Progenitor cell of endocrine pancreas (in vitro differentiated cells): ENCODE measurements at places on chromosomes 4 and X. TPM values are rescaled to one million over a fixed set of nuclear protein-coding genes. Genes with fewer than 3 reads are reported as not detected.

The GEMIN8 gene
- total RNA-seq: 22.7 and 25.4 TPM in 2 replicates

The HTN1 gene
- total RNA-seq: not detected in 2 replicates

The VCX3B gene
- not detected in 2 replicates for total RNA-seq

The COX7B2 gene
- not detected in 2 replicates for total RNA-seq

The ATOH1 gene
- 0.36 TPM in 1 of 2 replicates, not detected in the other for total RNA-seq

The PAK3 gene
- total RNA-seq: 16.8 and 18.4 TPM in 2 replicates

The NEUROG2 gene
- total RNA-seq: not detected in 2 replicates

The SHISA3 gene
- total RNA-seq: 0.14 and 0.40 TPM in 2 replicates

- DNase-seq: no peak
Measured at GRCh38 chr4:156217236-156217635, 263.6 kb upstream of the CTSO start.

DNA sequence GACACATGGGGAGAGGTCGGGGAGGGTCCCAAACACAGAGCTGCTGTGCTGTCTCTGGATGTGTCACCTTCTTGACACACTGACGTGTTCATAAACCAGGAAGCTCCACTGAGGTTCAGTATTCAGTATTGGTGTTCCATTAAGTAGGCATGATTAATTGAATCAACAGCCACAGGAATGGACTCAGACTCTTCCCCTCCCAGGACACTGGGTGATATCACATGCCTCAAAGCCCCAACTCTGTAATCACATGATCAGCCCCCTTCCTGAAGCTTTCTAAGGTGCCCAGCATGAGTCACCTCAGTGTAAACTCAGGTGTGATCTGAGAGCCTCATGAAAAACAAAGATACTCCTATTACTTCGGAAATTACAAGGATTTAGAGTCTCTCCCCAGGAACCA is 21.1 kb upstream of the HNRNPD start:
- no peak for DNase-seq

DNA sequence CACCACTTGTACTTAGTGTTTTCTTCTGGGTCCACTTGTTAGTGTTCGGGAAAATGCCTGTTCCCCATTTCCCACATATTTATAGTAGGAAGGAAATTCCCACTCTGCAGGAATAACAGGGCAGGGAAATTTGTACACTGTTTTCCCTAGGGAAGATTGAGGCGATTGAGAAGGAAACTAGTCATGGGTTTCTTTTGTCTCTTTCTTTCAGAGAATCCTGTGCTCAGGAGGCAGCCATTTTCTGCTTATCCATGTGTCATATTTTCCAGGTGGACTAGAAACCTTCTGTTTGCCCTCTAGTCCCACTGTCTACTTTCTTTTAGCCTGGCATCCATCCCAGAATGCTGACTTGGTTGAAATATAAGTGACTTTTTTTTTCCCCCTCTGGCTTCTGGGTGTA is 299.1 kb upstream of the ANKRD50 start:
- DNase-seq: no peak

DNA sequence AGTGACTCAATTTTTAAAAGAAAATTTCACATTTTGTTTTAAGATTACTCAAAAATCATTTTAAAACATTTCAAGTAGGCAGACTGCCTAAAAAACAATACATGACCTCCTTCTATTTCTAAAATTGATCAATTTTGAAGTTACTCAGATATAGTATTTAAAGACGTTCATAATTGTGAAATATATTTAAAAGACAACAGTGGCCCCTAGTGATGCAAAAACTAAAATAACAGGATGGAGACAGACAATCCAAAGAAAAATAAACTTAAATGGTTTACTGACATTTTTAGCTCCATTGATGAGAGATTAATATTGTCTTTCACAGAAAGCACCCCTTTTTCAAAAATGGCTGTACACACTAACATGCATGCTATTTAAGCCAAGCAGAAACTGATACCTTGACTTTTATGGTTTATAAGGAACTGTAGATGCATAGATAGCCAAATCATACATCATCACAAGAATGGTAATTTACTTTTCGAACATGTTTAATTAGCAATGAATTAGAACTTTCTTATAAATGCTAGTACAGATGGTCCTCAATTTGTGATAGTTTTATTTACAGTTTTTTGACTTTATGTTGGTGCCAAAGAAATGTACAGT is 69.8 kb upstream of the FAT4 start:
- DNase-seq: no peak

DNA sequence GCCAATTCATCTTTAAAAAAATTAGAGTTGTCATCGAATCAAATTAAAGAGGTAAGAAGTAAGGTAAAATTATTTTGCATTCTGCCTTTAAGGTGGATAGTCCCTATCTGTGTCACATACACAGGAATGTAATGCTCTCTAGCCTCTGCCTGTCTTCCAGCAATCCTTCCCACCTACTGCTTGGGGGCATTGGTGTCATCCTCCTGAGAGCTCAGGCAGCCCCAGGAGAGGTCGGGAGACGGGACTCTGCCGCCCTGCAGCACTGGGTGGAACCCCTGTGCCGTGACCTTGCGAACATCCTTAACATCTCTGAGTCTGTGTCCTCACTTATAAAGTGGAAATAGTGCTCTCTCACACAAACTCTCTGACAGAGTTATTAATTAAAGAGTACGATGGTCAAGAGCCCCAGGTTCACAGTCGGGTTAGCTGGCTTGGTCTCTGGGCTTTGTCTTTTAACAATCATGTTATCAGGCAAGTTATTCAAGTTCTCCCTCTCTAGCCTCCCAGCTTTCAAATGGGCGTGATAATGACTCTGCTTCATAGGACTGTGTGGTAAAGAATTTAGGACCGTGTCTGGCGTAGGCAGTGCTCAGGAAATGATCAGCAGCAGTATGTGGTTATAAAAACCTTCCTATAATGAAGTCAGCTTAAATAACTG is 10.2 kb downstream of the TLR3 start:
- no peak for DNase-seq

- no peak for DNase-seq
Measured at GRCh38 chr4:170011921-170012628, 14.1 kb downstream of the MFAP3L start.

- no peak for DNase-seq
Measured at GRCh38 chr4:32589853-32590252, 1869.7 kb downstream of the PCDH7 start.

DNA sequence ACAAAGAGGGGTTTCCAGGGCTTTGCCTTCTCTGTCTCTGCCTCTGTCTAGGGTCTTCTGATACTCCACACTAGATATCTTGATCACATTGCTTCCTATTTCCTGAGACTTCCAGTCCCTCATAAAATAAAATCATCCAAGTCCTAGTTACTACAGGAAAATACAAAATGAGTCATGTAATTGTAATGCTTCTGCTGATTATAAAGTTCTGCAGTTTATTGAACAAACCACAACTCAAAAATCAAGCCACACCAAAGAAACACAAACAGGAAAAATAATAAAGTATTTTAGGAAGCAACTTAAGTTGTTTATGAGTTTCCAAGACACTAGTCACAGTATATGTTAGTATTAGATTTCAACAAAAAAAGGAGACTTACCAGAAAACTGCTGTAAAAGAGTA is 695.1 kb upstream of the GALNTL6 start:
- DNase-seq: no peak

DNA sequence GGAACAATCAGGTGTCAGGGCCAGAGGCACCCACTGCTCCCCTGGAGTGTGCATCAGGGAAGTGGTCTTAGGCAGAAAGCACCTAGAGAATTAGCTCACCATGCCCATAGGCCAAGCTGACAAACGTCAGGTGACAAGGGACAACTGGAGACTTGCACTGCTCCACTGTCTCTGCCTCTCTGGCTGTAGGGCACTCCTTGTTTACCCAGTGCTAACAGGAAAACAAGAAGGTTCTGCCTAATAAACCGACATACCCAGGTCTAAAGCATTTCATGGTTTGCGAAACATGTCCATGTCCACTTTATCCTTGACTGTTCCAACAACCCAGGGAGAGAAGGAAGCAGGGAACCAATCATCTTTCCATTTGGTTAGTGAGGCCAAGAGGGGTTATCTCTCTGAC is 92.5 kb upstream of the MAMLD1 start:
- DNase-seq: no peak

DNA sequence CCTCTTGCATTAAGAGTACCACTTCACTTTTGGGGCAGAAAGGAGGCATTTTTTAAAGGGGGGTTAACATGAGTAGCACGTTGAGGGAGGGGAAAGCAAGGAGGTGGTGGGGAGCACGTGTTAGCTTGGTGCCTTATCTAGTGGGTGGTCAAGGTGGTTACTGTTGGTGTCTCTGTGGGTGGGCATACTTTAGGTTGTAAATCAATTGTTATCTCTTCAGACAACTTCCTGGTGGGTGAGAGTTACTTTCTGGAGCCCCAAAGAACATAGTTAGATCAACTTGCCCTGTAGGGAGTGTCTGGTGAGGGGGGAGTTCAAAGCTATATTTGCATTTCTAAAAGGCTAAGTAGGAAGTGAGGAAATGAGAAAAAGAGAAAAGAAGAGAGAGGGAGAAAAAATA is 297.7 kb upstream of the CLNK start:
- DNase-seq: no peak

DNA sequence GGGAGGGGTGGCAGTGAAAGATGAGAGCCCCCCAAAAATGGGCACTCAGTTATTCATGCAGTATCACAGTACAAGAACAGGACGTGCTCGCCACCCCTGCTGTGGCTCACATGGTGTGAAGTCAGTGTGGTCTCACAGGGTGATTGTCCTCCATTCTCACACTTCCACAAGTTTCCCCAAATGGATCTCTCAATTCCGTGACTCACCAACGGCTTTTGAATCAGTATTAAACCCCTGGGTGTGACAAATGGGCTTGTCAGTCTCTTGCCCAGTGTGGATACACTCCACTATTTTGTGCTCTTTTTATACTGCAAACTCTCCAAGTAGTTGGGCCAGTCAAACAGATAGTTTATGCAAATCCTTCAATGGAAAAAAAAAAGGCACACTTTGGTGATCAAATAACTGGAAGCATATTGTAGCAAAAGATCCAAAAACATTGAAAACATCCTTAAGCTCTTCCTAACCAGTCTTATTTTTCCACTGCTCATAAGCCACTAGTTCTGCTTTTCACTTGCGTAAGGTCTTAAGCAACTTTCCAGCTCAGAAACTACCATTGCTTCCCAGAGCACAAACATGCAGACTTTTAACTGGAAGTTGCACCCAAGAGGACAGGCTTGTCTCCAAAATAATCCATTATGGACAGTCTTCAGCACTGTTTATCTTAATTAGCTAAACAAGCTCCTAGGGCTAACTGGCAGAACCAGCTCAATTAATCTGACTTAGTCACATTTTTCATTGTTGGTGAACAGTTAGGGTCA is 365.7 kb downstream of the PPP3CA start:
- no peak for DNase-seq

DNA sequence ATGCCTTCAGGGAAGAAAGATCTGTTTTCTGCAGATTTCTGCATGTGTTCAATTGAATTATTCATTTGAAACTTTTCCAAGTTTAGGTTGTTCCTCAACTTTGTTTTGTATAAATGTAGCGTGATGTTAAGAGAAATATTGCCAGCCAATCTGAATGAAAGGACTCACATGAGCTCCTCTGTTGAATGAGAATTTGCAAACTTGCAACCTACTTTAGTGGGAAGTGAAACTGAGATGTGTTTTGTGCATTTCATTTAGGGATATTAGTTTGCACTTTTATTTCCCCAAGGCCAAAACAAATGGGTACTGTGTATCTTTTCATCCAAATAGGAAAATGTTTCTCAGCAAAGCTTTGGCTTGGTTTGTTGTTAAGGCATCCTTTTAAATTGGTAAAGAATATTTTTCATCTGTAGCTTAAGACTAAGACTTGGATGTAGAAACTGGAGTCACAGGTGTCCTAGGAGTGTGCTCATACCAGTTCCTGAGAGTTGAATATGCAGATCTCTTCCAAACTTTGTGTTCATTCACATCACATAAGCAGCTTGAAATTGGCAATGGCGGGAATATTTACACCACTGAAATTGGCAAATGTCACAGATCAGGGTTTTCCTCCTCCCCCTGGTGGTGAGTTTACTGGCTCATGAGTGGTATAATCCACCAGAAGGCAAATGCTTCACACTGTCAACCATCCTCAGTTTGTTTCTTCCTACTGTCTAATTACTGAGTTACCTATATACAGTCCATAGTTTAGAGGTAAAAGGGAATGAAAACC is 193.6 kb upstream of the BANK1 start:
- DNase-seq: no peak

DNA sequence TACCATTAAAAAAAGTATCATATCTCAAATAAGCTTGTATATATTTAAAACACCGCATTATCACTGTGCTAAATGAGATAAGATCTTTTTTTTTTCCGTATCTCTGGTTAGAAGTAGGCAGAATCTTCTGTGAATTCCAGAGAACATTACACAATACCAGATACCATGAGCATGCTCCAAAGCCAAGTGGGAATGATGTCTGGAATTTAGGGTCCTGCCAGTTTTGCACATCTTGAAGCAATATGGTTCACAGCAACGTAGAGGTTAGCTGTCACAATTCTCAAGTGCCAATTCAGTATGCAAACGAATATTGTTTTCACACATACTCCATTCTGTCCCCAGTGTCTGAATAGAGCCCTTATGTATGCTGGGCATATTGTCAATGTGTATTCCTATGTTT is 127.5 kb upstream of the NEIL3 start:
- no peak for DNase-seq

DNA sequence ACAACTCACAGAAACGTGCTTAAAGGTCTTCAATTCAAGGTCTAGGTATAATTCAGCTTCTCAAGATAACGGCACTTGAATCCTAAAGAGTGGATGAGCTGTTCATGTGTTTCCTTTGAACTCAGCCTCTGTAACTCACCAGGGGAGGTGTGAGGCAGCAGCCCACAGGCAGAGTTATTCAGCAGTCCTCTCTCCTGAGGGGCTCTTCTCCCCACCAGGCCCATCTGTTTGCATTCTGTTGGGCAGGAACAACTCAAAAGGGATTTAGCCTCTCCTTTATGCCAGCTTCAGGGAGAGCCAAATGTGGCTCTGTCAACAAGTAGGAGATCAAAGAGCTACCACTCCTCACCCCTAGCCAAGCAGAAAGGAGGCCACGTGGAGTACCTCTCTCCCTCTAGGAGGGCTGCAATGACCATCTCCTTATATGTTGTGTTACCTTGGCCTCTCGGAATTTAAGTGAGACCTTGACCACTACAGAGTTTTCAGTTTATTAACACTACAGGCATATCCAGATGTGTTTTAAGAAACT is 151.2 kb downstream of the SPATA18 start:
- no peak for DNase-seq

DNA sequence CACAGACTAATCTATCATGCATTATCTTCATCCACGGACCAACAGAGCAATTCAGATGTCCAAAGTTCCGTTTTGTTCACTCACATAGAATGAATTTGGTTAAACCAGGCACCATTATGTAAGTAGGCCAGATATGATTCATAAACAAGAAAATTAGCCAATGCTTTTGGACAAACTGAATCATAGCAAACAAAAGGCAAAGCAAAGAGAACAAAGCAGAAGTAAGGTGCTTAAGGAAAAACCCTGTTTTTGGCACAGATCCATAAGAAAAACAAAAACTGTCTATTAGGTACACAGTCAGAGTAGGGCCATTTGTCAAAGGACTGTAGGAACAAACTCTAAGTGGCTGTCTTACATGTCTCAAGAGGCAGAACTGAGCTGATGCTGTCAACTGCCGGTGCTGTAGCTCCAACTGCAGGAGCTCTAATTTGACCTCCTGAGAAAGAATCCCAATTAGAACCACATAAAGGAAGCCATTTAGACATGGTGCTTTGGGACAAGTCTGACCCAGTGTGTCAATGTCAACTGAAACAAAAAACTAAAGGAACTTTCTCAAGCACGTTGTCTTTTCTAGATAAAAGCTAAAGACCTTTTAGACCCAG is 146.7 kb downstream of the COL25A1 start:
- DNase-seq: no peak

- no peak for DNase-seq
Measured at GRCh38 chr4:182560358-182560757, 317.2 kb downstream of the TENM3 start.
